Progenitor cell of endocrine pancreas (in vitro differentiated cells): ENCODE measurements at places on chromosomes 2 and 18. TPM values are rescaled to one million over a fixed set of nuclear protein-coding genes. Genes with fewer than 3 reads are reported as not detected.

- no peak for DNase-seq
Measured at GRCh38 chr2:240896871-240897692, 1.1 kb upstream of the MAB21L4 start.

DNA sequence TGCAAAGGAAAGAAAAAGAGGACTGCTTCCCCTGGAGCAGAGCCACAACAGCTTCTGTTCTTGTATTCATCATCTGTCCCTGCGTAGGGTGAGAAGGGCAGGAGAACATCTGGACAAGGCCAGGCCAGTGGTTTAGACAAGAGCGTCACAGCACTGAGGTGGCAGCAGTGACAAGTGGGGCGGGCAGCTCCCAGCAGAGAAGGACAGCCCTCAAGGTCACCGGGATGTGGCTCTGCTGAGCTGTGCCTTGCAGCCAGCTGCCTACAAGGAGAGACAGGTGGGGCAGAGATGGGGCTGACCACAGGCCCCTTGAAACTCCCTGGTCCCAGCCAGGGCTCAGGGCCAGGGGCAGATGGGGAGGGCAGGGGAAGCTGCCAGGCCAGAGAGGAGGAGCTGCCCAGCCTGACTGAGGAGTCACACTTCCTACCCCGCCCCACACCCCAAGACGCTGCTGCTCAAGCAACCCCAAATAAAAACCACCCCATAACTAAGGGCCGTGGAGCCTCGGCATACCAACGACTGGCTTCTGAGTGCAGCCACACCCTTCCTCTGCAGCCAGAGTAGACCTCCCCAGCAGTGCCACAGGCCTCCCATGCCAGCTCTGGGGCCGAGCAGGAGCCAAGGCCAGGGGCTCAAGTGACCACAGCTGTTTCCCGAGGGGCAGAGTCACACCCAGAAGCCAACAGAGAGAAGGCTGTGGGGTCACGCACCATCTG lies 5.4 kb downstream of the RAB11FIP5 start:
- DNase-seq: no peak

GRCh38 chr2:50401772-50402653 lies 629.9 kb downstream of the NRXN1 start:
- peak; percentile 60 for DNase-seq

- DNase-seq: no peak
Measured at GRCh38 chr2:213189001-213189899, 37.8 kb upstream of the IKZF2 start.

- no peak for DNase-seq
Measured at GRCh38 chr2:128770143-128771085, 451.7 kb upstream of the HS6ST1 start.

DNA sequence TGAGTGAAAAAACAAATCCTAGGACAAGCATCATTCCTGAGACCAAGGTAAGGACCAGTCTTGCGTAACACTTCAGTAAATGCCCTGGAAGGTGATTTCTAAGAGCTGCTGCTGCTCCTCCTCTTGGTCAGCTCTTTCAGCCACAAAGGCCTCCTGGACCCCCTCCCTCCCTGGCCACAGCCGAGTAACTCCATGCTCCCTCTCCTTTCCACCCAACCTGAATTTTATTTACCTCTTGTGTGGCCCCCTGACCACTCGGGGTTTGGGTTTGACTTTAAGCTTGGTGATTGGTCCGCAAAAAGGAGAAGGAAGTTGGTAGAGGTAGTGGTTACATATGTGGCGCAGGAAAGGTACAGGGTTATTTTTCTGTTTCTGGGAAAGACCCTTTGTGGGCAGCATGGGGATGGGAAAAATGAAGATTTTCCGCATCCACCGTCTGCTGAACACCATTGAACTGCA lies 9.2 kb downstream of the HTRA2 start:
- no peak for DNase-seq

DNA sequence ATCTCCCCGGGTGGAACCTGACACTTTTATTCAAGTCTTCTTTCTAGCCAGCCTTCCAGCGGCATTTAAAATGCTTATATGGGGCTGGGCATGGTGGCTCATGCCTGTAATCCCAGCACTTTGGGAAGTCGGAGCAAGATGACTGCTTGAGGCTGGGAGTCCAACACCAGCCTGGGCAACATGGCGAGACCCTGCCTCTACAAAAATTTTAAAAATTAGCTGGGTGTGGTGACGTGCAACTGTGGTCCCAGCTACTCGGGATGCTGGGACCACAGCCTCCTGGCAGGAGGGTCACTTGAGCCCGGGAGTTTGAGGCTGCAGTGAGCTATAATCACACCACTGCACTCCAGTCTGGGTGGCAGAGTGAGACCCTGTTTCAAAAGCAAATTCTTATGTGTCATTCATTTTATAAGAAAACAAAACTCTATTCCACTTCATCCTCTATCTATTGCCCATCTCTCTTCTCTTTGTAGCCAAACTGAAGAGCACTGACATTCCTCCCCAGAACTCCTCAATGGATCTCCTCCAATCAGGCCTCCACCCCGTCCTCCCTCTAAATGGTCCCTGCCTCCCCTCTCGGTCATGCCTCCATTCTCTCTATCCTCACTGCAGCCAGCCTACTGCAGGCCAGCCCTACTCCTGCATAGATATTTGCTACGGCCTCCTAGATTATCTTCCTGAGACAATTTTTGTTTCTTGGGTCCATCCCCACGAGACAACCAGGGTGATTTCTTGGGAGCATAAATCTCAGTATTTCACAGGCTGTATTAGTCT lies 18.0 kb upstream of the RHOB start:
- no peak for DNase-seq

- DNase-seq: no peak
Measured at GRCh38 chr2:33877348-33878016, 278.4 kb upstream of the FAM98A start.

DNA sequence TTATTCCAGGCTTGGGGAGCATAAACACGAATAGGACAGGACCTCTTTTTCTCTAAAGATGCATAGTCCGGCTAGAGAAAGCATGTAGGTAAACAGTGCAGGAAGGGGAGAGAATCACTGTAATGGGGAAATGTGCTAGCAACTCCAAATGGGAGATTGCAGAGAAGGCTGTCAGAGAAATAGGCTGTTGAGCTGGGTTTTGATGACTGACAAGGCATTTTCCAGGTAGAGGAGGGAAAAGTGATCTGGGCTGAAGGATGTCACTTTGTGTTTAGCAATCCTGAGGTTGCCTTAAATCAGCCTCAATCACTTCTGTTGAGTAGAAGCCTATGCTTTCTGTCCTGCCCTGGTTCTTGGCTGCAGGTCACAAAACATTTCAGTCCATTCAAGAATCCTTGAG lies 242.0 kb upstream of the MEIS1 start:
- DNase-seq: no peak

DNA sequence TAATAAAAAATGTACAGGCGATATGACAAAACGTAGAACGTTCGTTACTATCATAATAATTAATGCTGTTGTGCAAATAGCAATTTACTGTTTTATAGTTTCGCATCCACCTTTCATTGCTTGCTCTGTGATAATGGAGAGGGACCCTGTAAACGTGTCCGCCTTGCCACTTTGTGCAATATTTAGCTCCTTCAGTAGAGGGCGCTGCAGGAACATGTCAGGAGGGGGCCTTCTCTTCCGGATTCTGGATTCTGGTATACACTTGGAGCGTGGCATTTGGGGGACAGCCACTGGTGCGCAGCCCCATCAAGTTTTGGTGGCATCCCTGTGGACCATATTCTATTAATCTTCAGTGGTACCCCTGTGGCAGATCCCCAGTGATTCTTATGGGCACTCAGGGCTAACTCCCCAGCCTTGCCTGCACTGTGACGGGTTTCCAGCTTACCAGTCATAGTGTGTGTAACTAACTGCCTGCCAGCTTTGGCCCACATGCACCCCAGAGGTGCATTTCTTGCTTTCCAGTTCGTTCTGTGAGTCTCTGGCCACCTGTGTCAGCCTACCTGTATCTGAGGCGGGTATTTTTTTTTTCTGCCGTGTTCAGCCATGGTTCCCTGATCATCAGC lies 140.3 kb downstream of the CYRIA start:
- no peak for DNase-seq

- no peak for DNase-seq
Measured at GRCh38 chr2:189544318-189545042, 36.1 kb downstream of the SLC40A1 start.

DNA sequence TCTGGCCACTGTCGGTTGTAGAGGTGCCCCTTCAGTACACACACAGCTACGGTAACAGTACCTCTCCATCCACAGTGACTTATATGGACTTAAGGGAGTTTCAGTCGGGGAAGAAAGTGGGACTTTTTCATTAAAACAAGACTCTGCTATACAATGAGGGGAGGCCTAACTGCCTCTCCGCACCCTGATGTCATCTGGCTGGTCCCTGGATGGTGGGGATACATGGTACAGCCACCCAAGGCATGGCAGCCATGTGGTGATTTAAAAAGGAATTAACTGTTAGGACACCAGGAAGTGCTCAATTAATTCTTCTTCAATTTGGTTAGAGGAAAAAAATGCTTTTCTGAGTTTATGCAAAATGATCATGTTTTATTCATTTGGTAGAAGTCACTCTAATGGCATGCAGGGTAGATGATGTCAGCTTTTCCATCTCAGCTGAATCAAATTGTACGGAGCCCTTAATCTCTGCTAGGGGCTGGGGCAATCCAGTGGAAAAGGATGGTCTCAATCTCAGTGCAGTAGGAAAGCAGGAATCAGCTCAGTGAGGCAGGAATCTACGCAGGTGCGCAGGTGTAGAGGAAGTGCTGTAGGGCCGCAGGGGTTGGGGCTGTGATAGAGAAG lies 243.9 kb downstream of the PRKCE start:
- DNase-seq: no peak

DNA sequence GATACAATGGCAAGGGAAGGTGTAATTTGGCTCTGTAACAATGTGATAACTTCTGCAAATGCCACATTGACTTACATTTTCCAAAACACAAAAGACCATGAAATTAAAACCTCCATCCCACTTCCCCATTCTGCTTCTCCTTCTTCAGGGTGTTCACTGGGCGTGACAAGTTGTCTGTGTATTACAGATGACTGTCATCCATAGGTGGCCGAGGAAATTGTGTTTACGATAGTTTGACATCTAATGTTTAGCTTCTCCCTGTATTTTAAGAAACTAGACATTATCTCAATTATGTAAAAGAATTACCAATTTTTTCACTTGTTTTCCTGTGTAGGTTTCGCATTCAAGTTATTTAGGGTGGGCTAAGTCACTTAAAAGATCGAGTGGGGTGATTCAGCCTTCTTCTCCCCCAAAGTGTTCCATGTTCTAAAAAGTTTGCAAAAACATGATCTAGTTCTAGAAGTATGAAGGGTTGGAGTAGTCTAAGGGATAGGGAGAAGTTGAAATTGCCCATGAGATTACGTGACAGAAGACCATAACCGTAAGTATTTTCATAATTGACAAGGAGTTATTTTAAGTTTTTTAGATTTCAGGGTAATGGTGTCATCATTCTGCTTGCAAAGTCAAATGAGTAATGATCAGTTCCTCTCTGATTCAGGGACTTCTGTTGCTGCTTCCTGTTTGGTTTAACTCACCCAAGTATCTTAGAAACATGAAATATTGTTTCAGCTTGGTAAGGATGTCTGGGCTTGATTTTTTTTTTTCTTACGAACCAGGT lies 25.2 kb upstream of the CYTIP start:
- no peak for DNase-seq

The PAIP2B gene
- 23.9 and 25.1 TPM in 2 replicates for total RNA-seq

The C2orf69 gene
- 13.6 and 14.3 TPM in 2 replicates for total RNA-seq

The KLHL29 gene
- 4.4 and 5.5 TPM in 2 replicates for total RNA-seq
